ENCODE measurements at places on chromosomes 3 and 15. TPM values are rescaled to one million over a fixed set of nuclear protein-coding genes. Genes with fewer than 3 reads are reported as not detected.

ZBTB38 gene
- total RNA-seq = 86.6 TPM

- no peak overlapping the region for H3K27ac ChIP-seq
- H3K36me3 ChIP-seq = no peaks in the 10 kb centered on the region
- peaks cover 6% of the 10 kb centered on the region for H3K4me1 ChIP-seq
- no peaks in the 10 kb centered on the region for H3K27me3 ChIP-seq
- no peak overlapping the region for H3K4me3 ChIP-seq
- no peak for DNase-seq
Observed at GRCh38 chr3:114171677-114172076, 7.2 kb downstream of the DRD3 start.

- no peak overlapping the region for H3K27ac ChIP-seq
- no peaks in the 10 kb centered on the region for H3K27me3 ChIP-seq
- no peaks in the 10 kb centered on the region for H3K4me1 ChIP-seq
- H3K4me3 ChIP-seq = no peak overlapping the region
- DNase-seq = no peak
Observed at GRCh38 chr3:25259871-25260270, 168.2 kb upstream of the RARB start.

- no peak overlapping the region for H3K27ac ChIP-seq
- no peaks in the 10 kb centered on the region for H3K27me3 ChIP-seq
- no peaks in the 10 kb centered on the region for H3K36me3 ChIP-seq
- no peak overlapping the region for H3K4me3 ChIP-seq
Observed at GRCh38 chr3:89656388-89656787, 549.0 kb downstream of the EPHA3 start.

SH2D7 gene
- total RNA-seq = not detected

HIGD2B gene
- 0.41 TPM for total RNA-seq

TRIM42 gene
- not detected for total RNA-seq

- peak overlapping the region; percentile 92 for H3K4me3 ChIP-seq
- H3K27me3 ChIP-seq = no peaks in the 10 kb centered on the region
- peak; percentile 75 for DNase-seq
Observed at GRCh38 chr15:88621789-88622604, 857 bp downstream of the AEN start.

GRCh38 chr15:40360015-40360414 is 2.0 kb downstream of the DISP2 start:
- H3K36me3 ChIP-seq = no peaks in the 10 kb centered on the region
- no peaks in the 10 kb centered on the region for H3K27me3 ChIP-seq
- H3K4me1 ChIP-seq = peaks cover 13% of the 10 kb centered on the region

GRCh38 chr3:57952208-57952631 is 56.0 kb upstream of the FLNB start:
- H3K36me3 ChIP-seq = no peaks in the 10 kb centered on the region
- no peak for DNase-seq
- H3K27me3 ChIP-seq = no peaks in the 10 kb centered on the region
- H3K4me1 ChIP-seq = no peaks in the 10 kb centered on the region
- no peak overlapping the region for H3K27ac ChIP-seq
- H3K4me3 ChIP-seq = no peak overlapping the region

GRCh38 chr3:12316729-12317351 is 28.0 kb downstream of the PPARG start:
- no peaks in the 10 kb centered on the region for H3K4me1 ChIP-seq
- no peak overlapping the region for H3K27ac ChIP-seq
- no peak overlapping the region for H3K4me3 ChIP-seq
- no peaks in the 10 kb centered on the region for H3K27me3 ChIP-seq
- H3K36me3 ChIP-seq = no peaks in the 10 kb centered on the region

- H3K36me3 ChIP-seq = no peaks in the 10 kb centered on the region
- H3K4me3 ChIP-seq = no peak overlapping the region
- H3K27ac ChIP-seq = peak overlapping the region; percentile 91
- DNase-seq = no peak
Observed at GRCh38 chr3:152266221-152266995, 2.3 kb upstream of the MBNL1 start.

DNA sequence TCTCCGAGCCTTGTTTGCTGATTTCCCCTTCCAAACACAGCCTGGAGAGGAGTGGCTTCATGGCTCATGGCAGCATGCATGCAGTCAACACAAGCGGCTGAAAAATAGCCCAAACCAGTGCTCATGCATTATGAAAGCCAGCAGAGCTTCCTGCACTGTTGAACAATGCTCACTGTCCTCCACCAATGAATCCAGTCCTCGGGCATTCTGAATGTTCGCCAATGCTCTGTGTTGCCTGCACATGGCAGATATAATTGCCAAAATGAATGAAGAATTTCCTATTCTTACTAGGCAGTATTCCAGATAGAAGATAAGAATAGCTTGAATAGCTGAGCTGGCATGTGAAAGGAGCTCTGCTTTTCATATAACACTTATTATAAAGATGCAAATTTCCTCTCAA is 252.7 kb downstream of the ROBO1 start:
- H3K36me3 ChIP-seq = no peaks in the 10 kb centered on the region
- no peak overlapping the region for H3K4me3 ChIP-seq
- H3K27me3 ChIP-seq = no peaks in the 10 kb centered on the region
- no peak overlapping the region for H3K27ac ChIP-seq

TRH gene
- total RNA-seq = not detected

DNA sequence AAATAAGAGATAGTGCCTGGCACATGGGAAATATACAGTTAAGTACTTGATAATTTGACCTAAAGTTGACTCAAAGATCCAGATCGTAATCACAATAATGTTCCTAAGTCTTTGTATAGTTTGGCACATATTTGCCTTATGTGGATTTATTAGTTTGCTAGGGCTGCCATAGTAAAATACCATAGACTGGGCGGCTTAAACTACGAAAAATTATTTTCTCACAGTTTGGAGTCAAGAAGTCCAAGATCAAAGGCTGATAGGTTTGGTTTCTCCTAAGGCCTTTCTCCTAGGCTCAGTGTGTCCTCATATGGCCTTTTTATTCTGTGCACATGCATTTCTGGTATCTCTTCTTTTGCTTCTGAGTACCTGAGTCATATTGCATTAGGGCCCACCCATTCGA is 453.7 kb downstream of the NAALADL2 start:
- H3K4me1 ChIP-seq = no peaks in the 10 kb centered on the region
- DNase-seq = no peak
- H3K27ac ChIP-seq = no peak overlapping the region
- H3K4me3 ChIP-seq = no peak overlapping the region
- no peaks in the 10 kb centered on the region for H3K27me3 ChIP-seq

- H3K4me1 ChIP-seq = no peaks in the 10 kb centered on the region
- no peaks in the 10 kb centered on the region for H3K27me3 ChIP-seq
- H3K4me3 ChIP-seq = no peak overlapping the region
Observed at GRCh38 chr3:15385901-15386653, 41.3 kb downstream of the METTL6 start.

GRCh38 chr3:47250309-47251060 is 32.1 kb downstream of the KIF9 start:
- no peaks in the 10 kb centered on the region for H3K27me3 ChIP-seq
- H3K4me3 ChIP-seq = no peak overlapping the region

DNA sequence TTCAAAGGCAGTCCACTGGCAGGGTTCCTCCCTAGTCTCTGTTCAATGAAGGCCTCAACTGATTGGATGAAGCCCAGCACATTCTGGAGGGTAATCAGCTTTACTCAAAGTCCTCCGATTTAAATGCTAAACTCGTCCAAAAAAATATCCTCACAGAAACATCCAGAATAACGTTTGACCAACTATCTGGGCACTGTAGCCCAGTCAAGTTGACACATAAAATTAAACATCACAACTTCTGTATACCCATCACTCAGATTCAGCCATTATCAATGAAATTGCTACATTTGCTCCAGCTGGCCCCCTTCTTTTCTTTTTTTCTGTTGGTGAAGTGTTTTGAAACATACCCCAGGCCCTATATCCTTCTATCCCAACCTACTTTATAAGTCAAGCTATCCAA is 64.5 kb upstream of the WNT5A start:
- no peak overlapping the region for H3K27ac ChIP-seq
- DNase-seq = no peak
- H3K4me3 ChIP-seq = no peak overlapping the region
- H3K36me3 ChIP-seq = no peaks in the 10 kb centered on the region
- H3K4me1 ChIP-seq = no peaks in the 10 kb centered on the region

GRCh38 chr3:122105626-122106025 is 50.5 kb downstream of the CD86 start:
- H3K4me3 ChIP-seq = no peak overlapping the region
- H3K27ac ChIP-seq = no peak overlapping the region
- H3K27me3 ChIP-seq = no peaks in the 10 kb centered on the region
- H3K4me1 ChIP-seq = peaks cover 7% of the 10 kb centered on the region
- no peaks in the 10 kb centered on the region for H3K36me3 ChIP-seq
- DNase-seq = no peak

DNA sequence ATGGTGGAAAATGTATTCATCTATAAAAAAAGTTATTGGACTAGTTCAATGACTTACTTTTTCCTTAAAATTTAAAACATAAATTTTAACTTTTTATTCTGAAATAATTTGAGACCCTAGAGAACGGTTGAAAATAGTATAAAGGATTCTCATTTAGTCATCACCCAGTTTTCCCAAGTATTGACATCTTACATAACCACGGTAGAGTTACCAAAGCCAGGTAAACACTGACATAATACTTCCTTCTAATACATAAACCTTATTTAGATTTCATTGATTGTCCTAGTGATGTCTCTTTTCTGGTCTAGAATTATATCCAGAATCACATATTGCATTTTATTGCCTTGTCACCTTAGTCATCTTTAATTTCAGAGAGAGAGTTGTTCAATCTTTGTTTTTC is 319.1 kb downstream of the LPP start:
- no peak for DNase-seq
- no peak overlapping the region for H3K4me3 ChIP-seq
- no peaks in the 10 kb centered on the region for H3K4me1 ChIP-seq
- H3K27me3 ChIP-seq = no peaks in the 10 kb centered on the region
- H3K27ac ChIP-seq = no peak overlapping the region

DNA sequence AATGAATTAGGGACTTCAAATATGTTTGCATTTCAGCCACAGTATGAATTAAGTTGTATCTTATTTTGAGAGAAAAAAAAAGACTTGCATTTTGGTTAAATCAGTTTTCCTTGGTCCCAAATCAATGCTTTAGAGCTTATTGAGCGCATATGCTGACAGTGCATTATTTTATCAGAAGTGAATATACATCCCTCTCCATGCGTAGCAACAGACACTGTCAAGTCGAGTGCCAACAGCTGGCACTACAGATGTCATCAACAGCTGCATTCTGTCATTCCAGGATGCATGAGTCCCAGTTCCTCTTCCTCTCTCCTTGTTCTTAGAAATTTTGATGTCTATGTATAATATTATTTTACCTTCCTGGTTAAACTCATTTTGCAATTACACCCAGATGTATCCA is 156.1 kb upstream of the FOXB1 start:
- H3K36me3 ChIP-seq = no peaks in the 10 kb centered on the region
- H3K27me3 ChIP-seq = no peaks in the 10 kb centered on the region
- no peak for DNase-seq
- H3K4me1 ChIP-seq = no peaks in the 10 kb centered on the region
- no peak overlapping the region for H3K27ac ChIP-seq

- H3K36me3 ChIP-seq = no peaks in the 10 kb centered on the region
- no peak overlapping the region for H3K27ac ChIP-seq
- peaks cover 22% of the 10 kb centered on the region for H3K4me1 ChIP-seq
- no peak for DNase-seq
- H3K27me3 ChIP-seq = no peaks in the 10 kb centered on the region
Observed at GRCh38 chr3:4755566-4755965, 223.7 kb upstream of the BHLHE40 start.

- no peak overlapping the region for H3K27ac ChIP-seq
- no peak for DNase-seq
- no peaks in the 10 kb centered on the region for H3K27me3 ChIP-seq
- H3K36me3 ChIP-seq = no peaks in the 10 kb centered on the region
- no peaks in the 10 kb centered on the region for H3K4me1 ChIP-seq
Observed at GRCh38 chr3:127000119-127000518, 17.2 kb downstream of the PLXNA1 start.

APBA2 gene
- 52.4 TPM for total RNA-seq

- no peaks in the 10 kb centered on the region for H3K27me3 ChIP-seq
- no peak for DNase-seq
- peaks cover 4% of the 10 kb centered on the region for H3K4me1 ChIP-seq
- no peaks in the 10 kb centered on the region for H3K36me3 ChIP-seq
- no peak overlapping the region for H3K4me3 ChIP-seq
Observed at GRCh38 chr15:68214838-68215254, 9.7 kb upstream of the CALML4 start.

DNA sequence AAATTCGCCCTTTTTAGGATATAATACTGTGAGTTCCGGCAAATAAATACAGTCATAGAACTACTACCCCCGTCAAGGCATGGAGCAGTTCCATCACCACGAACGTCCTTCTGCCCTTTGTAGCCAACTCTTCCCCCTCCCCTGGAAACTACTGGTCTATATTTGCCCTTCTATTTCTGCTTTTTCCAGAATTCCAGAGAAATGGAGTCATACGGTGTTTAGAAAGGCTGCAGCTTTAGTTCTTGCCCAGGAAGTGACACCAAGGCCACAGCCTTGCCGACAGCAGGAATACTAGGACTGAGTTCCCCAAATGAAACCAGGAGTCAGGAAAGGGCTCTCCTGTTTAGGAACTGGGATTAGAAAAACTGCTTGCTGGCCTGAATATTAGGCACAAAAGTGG is 291.2 kb downstream of the FAM43A start:
- DNase-seq = no peak
- H3K27me3 ChIP-seq = no peaks in the 10 kb centered on the region
- H3K4me3 ChIP-seq = no peak overlapping the region
- no peaks in the 10 kb centered on the region for H3K4me1 ChIP-seq
- H3K27ac ChIP-seq = no peak overlapping the region
- H3K36me3 ChIP-seq = no peaks in the 10 kb centered on the region

DNA sequence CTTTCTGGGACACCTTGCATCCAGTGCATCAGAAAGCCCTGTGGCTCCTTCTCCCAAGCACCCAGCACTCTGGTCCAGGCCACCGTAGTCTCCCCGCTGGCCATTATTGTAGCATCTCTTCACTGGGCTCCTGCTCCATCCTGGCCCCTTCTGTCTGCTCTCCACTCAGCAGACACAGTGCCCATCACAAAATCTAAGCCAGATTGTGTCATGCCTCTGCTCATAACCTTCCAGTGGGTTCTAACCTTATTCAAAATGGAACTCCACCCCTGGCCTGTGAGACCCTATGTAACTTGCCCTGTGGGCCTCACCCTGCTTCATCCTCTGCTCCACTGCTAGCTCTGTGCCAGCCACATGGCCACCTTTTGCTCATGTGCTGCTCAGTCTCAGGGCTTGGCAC is 31.7 kb upstream of the PRR23E start:
- H3K36me3 ChIP-seq = no peaks in the 10 kb centered on the region
- H3K27me3 ChIP-seq = no peaks in the 10 kb centered on the region
- H3K4me1 ChIP-seq = no peaks in the 10 kb centered on the region
- no peak for DNase-seq
- no peak overlapping the region for H3K27ac ChIP-seq

LINGO1 gene
- not detected for total RNA-seq

DNA sequence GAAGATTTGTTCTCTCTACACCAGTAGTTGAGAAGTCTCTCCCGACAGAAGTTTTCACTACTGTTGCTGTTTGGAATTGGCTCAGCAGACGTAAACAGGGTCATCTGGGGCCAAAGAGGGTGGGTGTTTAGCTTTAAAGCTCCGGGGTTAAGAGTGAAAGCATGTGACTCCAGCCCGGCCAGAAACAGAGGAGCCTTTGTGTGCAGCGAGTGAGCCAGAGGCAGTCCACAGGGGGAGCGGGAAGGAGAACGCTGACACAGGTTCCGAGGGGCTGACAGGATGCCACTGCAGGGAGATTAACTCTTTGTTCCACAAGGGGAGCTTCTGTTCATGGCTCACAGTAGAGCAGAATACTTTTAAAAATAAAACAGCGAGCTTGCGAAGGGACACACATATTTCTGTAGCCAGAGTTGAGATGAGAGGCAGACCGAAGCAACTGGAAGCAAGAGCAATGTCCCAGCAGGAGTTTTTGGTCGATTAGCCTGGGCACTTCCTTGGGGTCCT is 26.9 kb downstream of the BMF start:
- H3K4me3 ChIP-seq = no peak overlapping the region
- H3K27ac ChIP-seq = no peak overlapping the region
- H3K4me1 ChIP-seq = peaks cover 12% of the 10 kb centered on the region
- DNase-seq = no peak
- no peaks in the 10 kb centered on the region for H3K36me3 ChIP-seq

SQOR gene
- total RNA-seq = 51.0 TPM

Measured in CD4-positive, alpha-beta memory T cell (primary cell).